NCI-H345 (cell line): ENCODE measurements at places on chromosomes 1 and 21.

GRCh38 chr1:234608911-234609690, 877 bp downstream of the IRF2BP2 start:
- DNase-seq: peak; percentile 34

DNA sequence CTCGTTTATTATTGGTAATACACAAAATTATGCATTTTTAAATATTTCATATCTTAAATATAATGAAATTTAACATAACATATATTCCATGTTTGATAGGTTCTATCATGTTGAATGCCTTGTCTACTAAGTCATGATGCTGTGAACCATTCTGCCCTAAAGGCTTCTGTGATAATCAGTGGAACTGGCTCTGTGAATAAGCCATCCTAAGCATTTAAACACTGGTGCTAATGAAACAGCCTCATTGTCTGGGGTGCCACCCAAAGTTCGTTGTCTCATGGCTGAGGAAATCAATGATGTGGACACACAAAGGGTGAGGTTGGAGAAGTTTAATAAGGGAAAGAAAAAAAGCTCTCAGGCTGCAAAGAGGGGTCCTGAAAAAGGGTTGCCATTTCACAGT, 264.7 kb upstream of the ZRANB2 start:
- no peak for DNase-seq

DNA sequence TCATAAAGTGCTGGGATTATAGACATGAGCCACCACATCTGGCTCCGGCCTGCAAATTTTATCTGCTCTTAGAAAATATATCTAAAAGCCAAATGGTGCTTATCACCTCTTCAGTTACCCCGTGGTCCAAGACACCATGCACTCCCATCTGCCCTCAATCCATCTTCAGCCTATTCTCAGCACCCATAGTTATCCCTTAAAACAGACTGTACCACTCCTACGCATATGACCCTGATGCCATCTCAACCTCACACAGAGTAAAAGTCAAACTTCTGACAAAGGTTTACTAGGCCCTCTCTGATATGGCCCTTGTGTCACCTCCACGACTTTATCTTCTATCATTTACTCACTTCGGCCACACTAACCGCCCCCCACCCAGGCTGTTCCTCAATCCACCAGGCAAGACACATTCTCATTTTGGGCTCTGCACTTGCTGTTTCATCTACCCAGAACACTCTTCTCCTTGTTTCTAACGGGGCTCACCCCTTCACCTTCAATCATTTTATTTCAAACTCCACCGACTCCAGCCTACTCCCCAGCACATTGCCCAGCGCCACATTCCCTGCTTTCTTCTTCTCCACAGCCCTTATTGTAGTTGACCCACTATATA, 33.0 kb downstream of the USP48 start:
- DNase-seq: no peak

DNA sequence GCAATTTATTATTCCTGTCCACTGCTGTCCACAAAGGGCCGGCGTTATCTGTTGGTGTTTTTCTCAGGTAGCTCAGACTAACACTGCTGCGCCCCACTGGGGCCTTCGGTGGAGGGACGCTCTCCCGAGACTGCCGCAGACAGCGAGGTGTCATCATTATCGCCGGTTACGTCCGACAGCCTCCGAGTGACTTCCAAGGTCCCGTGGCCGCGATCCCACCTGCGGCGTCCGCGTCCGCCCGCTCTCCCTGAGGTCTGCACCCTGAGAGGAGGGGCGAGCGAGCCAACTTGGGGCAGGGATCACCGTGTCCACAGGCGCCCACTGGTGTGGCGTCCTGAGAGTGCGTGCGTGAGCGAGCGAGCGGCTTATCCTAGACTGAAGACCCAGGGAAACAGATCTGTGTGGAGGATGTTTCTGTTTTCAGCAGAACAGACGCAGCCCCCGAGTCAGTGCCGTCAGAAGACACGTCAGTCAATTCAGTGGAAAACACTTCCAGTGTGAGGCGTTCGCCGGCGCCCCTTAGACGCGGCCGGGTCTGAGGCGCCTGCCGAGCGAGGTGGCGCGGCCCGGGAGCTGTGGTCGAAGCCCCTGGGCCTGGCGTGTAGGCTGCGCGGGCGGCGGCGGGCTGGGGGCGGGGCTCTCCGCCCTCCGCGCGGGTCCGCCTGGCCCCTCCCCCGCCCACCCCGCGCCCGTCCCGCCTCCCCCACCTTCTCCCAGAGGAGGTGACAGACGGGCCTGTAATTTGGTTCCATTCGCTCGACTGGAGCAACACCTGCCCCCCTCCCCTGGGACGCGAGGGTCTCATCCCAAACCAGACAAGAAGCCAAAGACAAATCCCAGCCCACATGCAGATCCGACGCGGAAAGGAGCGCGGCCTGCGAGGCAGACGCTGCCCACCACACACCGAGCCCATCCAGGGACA, 12.6 kb downstream of the NHLH2 start:
- peak; percentile 46 for DNase-seq

DNA sequence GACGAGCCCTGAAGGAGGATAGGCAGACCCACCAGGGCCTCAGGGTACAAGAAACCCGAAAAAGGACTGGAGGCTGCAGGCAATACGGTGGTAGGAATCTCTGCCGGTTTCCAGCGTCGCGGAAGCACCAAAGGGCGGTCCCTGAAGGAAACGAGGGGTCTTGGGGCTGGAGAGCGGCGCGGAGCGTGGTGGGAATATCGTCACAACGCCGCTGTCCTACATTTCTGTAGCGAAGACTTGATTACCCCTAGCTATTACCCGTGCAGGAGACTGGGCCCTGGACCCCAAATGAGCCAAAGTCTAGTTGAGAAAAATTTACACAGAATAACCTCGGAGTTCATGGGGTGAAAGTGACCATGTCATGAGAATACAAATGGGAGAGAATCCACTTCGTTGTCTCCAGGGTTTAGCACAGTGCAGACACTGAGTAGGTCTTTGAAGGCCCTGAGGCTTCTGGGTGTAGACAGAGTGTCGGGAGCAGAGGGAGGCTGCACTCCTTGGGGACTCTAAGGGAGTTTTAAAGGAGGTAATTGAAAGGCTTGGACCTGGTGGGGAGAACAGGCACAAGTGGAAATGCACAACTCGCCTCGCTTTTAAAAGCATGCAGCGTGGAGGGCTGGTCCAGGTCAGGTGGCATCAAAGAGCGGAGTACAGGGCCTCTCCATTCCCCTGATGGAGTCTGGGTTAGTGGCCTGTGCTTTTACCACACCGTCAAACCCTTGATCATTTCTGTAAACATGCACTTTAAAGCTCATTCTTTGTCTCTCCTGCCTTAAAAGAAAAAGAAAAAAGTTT, 1.5 kb downstream of the ATP1A1 start:
- no peak for DNase-seq

DNA sequence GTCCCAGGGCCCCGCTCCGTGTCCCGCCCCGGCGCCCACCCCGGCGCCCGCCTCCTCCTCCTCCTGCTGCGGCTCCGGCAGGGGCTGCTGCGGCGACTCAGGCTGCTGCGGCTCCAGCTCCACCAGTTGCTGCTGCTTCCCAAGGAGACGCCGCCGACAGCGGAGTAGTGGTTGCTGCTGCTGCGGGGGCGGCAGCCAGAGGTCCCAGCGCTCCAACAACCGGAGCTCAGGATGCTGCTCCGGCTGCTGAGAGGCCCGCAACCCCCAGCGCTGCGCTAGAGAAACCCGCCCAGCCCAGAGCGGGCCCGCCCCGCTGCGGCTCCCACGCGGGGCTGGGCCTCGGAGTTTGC, 1.1 kb downstream of the CRCT1 start:
- no peak for DNase-seq

DNA sequence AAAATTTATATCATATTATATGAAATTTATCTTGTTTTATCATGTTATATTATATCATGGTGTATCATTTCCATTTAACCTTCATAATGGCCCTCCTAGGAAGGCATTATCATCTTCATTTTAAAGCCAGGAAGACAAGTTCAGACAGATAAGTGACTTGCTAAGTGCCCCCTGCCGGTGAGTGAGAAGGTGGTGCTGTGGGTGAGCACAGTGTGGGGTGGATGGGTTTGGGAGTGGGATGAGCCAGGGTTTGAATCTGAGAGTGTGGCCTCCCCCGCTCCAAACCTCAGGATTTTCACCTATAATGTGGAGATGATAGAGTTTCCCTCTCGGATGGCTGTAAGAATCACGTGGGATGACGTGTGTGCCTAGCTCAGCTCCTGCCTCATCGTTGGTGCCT, 108.7 kb upstream of the IGSF21 start:
- no peak for DNase-seq

DNA sequence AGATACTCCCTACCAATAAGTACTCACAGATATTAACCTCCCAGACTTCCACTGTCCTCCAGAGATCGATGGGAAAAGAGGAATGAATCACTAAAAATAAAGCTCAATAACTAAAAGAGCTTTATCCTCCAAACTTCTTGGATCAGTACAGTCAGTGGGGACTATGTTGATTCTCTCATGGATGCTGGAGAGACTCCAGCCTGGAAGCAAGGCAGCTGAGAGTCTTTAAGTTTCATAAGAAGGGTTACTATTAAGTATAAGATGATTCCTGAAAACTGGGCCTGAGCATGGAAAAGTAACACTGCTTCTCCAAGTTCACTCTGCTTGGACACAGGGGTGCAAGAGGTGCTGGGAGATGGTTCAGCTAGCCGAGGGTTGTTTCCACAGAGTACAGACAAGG, 6.2 kb upstream of the DDR2 start:
- no peak for DNase-seq
